ENCODE measurements at places on chromosomes 6 and 20. TPM values are rescaled to one million over a fixed set of nuclear protein-coding genes. Genes with fewer than 3 reads are reported as not detected.

- peak; percentile 86 for DNase-seq
- H3K27me3 ChIP-seq = no peaks in the 10 kb centered on the region
- peak within 1 kb of the TSS; percentile 94 for H3K4me3 ChIP-seq
- H3K36me3 ChIP-seq = no peaks in the 10 kb centered on the region
- peaks cover 7% of the 10 kb centered on the region for H3K4me1 ChIP-seq
Observed at GRCh38 chr20:407953-408842, at the start of gene RBCK1. TSS of gene RBCK1 (plus strand) at chr20:408299. CDS start at chr20:408758, 459 bp downstream.

CLDN20 gene
- total RNA-seq = not detected

DNA sequence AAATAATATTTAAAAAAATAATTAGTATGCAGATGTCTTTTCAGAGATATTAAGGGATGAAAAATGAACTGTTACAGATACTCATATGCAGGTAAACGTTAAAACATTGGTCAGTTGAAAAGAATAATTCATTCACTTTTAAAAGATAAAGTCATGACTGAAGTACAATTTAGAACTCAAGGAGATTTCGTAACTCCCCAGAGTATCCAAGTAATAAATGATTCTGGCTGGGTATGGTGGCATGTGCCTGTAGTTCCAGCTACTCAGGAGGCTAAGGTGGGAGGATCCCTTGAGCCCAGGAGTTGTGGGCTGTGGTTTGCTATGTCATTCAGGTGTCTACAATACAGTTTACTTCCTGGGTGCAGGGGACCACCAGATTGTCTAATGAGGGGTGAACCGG is 122.3 kb upstream of the TMEM181 start:
- no peaks in the 10 kb centered on the region for H3K36me3 ChIP-seq
- H3K4me1 ChIP-seq = peaks cover 10% of the 10 kb centered on the region
- DNase-seq = no peak
- H3K27ac ChIP-seq = no peak overlapping the region

DNA sequence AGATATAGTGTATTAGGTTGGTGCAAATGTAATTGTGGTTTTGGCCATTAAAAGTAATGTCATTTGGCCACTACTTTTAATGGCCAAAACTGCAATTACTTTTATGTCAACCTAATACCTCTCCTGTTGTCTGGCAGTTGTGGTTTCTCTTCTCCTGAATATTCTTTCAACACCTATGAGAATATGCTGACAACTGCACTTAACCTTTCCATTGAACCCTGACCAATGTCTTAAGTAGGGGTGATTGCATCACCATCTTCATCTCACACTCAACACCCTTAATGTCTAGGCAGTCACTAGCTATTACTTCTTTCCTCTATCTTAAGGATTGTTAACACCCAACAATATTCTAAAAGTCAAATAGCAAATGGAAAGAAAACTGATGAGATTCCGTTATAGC is 200.5 kb upstream of the HSF2 start:
- DNase-seq = no peak
- no peak overlapping the region for H3K4me3 ChIP-seq
- H3K36me3 ChIP-seq = no peaks in the 10 kb centered on the region
- H3K27ac ChIP-seq = no peak overlapping the region

CARMIL1 gene
- 11.1 TPM for total RNA-seq

FKBP1C gene
- not detected for total RNA-seq

- DNase-seq = peak; percentile 82
- H3K27ac ChIP-seq = no peak overlapping the region
- H3K4me3 ChIP-seq = no peak overlapping the region
- no peaks in the 10 kb centered on the region for H3K36me3 ChIP-seq
- H3K4me1 ChIP-seq = no peaks in the 10 kb centered on the region
Observed at GRCh38 chr6:41066867-41067304, 5.3 kb downstream of the OARD1 start.

DNA sequence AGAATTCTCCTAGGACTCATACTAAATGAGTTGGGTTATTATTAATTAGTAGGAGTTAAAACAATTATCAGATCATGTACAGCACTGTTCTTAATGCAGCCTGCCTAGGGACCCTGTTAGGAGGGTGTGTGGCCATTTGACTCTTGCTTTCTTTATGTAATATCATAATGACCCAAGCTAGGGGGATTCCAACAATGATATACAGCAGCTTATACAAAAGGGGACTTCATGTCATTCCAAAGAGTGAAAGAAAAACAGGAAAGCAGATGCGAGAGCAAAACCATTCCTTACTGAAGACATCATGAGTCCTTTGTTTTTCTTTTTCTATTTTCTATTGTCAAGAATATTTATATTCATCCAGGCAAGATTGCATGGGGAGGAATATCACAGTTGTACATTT is 455.2 kb downstream of the PLCB1 start:
- no peak overlapping the region for H3K4me3 ChIP-seq
- H3K27ac ChIP-seq = no peak overlapping the region
- no peaks in the 10 kb centered on the region for H3K27me3 ChIP-seq

DNA sequence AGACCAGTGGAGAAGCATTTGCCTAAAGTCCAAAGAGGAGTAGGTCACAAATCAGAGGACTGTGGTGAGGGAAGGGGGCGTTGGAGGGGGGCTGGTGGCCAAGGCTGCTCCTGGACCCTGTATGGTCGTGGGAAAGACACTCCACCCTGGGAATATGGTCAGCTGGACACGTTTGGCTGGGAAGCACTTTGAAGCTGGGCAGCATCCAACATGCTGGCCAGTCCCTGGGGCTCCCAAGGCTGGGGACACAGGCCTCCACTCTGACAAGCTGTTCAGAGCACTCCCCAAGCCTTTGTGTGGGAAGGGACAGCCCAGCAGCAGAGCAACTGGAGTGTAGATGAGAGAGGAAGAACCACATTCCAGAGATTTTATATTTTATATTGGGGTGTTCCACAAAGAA is 203.2 kb downstream of the ANKRD60 start:
- H3K36me3 ChIP-seq = no peaks in the 10 kb centered on the region
- no peak overlapping the region for H3K27ac ChIP-seq
- no peak overlapping the region for H3K4me3 ChIP-seq
- H3K4me1 ChIP-seq = peaks cover 6% of the 10 kb centered on the region
- H3K27me3 ChIP-seq = no peaks in the 10 kb centered on the region

DNA sequence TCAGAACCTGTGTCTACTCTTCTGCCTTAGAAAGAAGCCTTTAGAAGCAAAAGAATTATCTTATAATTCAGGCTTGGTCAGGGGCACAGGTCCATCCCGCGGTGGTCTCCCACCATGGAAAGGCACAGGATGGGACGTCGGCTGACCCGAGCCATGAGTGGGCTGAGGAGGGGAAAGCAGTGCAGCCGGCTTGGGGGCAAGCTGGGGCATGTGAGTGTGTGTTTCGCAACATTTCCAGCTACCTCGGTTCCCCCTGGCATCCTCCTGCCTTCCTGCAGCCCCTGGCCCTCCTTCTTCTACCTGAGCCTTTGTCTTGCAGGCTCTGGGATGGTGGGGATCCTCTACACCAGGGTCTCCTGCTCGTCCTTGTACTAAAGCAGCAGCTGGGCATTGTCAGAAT is 29.1 kb upstream of the FOXC1 start:
- H3K36me3 ChIP-seq = no peaks in the 10 kb centered on the region
- DNase-seq = no peak
- H3K27ac ChIP-seq = no peak overlapping the region
- H3K27me3 ChIP-seq = no peaks in the 10 kb centered on the region
- H3K4me3 ChIP-seq = no peak overlapping the region

GRCh38 chr6:44609051-44609612 is 221.6 kb downstream of the CDC5L start:
- DNase-seq = no peak
- H3K27me3 ChIP-seq = no peaks in the 10 kb centered on the region
- no peak overlapping the region for H3K27ac ChIP-seq
- no peaks in the 10 kb centered on the region for H3K4me1 ChIP-seq
- H3K4me3 ChIP-seq = no peak overlapping the region

DNA sequence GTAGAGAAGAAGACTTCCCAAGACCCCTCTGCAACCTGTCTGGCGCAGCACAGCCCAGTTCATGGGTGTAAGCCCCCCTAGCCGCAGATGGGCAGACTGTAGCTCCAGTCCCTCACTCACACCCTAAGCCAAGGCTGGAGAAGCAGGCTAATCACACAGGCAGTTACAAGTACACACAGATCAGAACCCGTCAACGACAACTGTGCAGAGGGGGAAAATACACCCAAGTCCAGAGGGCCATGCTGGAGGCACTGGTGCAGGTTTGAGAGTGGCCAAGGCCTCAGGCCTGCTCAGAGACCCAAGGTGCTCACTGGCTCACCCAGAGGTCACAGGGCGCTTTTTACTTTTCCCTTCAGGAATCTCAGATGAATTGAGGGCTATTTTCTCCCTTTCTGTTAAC is 106.1 kb downstream of the NOL4L start:
- H3K27ac ChIP-seq = no peak overlapping the region
- H3K4me1 ChIP-seq = peaks cover 20% of the 10 kb centered on the region
- H3K4me3 ChIP-seq = no peak overlapping the region
- no peak for DNase-seq
- no peaks in the 10 kb centered on the region for H3K27me3 ChIP-seq

DNA sequence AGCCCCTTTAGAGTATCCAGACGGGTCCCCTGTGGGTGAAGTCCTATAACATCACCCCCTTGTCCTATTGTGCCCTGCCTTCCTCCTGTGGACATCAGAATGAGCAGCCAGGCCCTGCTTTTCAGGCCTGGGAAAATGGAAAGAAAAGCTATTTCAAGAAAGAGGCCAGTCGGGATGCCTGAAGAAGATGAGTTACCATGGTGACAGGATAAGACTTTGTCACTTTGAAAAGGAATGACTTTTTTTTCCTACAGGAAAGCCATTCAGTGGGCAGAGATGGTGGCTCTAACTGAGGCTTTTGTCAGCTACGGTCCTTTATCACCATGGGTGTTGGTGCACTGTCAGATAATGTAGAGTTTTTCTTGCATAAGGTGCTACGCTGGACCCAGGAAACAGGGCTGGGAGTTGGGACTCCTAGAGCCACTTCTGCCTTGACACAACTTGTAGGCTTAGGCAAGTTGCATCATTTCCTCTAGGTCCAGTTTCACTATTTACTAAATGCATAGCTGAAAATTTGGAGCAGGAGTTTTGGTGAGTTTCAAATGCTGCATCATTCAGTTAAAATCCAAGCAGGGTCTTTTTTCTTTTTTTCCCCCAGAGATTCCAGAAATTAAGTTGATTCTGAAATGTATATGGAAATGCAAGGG is 293.6 kb upstream of the PRND start:
- H3K36me3 ChIP-seq = no peaks in the 10 kb centered on the region
- H3K27ac ChIP-seq = no peak overlapping the region
- no peak for DNase-seq
- no peak overlapping the region for H3K4me3 ChIP-seq
- H3K4me1 ChIP-seq = no peaks in the 10 kb centered on the region
- no peaks in the 10 kb centered on the region for H3K27me3 ChIP-seq

- H3K27ac ChIP-seq = no peak overlapping the region
- no peak overlapping the region for H3K4me3 ChIP-seq
- no peaks in the 10 kb centered on the region for H3K4me1 ChIP-seq
- H3K27me3 ChIP-seq = no peaks in the 10 kb centered on the region
- no peaks in the 10 kb centered on the region for H3K36me3 ChIP-seq
- DNase-seq = no peak
Observed at GRCh38 chr20:953742-954141, 37.6 kb upstream of the ANGPT4 start.

ACOT13 gene
- total RNA-seq = 10.4 TPM

All from ovary (tissue), 10 donors.